ENCODE measurements at places on chromosomes 6 and 20.
A peak's percentile ranks its signal among the peaks of the same experiment; 100 is the strongest.

GRCh38 chr6:157571269-157571668 is 190.3 kb downstream of the ZDHHC14 start:
- no peak for DNase-seq

- DNase-seq, result no peak
Measured at GRCh38 chr20:47058236-47058635, 163.6 kb downstream of the EYA2 start.

- DNase-seq, result no peak
Measured at GRCh38 chr6:123016431-123017103, 20.5 kb downstream of the CLVS2 start.

GRCh38 chr6:32785781-32786533 is 22.6 kb upstream of the HLA-DQB2 start:
- peak; percentile 57 for DNase-seq

DNA sequence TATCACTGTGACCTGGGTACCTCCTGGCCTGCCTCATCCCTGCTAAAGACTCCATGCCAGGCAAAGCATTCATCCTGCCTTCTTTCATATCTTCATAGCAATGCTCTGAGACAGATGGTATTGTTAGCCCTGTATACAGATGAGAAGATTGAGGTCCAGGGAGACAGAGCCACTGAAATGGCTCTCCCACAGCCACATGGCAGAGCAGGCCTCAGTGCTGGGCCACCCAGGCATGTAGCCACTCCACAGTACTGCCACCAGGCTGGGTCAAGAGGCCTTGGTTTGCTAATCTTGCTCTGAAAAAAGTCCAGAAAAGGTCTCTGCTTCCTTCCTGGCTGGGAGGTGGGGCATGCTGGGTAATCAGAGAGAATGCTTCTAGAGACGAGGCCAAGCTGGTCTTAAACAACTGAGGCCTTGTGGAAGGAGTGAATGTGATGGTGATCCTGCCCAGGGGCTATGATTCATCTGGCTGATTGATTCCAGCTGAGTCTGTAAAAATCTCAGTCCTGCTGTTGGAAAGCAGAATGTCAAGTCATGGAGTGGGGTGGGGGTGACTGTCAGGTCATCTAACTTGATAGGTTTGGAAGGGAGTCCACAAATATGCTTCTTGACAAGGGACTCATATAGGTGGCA is 29.8 kb downstream of the HM13 start:
- DNase-seq, result peak; percentile 72

DNA sequence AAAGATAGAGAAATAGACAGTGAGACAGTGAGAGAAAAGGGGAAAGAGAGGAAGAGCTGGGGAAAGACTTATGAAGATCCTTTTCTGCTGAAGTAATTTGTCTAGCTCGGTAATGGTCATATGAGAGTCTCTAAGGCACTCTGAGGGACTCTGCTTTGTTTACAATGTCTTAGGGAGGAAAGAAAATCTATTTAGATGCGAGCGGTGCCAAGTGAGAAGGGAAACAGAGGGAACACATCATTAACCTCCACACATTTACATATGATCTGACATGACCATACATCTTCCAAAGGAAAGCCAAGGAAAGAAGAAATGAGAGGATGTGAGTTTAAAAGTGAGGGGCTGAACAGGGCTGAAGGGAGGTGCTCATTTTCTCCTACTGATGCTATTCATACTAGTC is 862.3 kb upstream of the CITED2 start:
- DNase-seq, result no peak

- DNase-seq, result peak; percentile 55
Measured at GRCh38 chr20:6908673-6909072, 141.2 kb downstream of the BMP2 start.

GRCh38 chr20:28562510-28562898 is 2695.0 kb upstream of the DEFB115 start:
- DNase-seq, result no peak

- DNase-seq, result peak; percentile 16
Measured at GRCh38 chr6:1708820-1709219, 99.1 kb downstream of the FOXC1 start.

DNA sequence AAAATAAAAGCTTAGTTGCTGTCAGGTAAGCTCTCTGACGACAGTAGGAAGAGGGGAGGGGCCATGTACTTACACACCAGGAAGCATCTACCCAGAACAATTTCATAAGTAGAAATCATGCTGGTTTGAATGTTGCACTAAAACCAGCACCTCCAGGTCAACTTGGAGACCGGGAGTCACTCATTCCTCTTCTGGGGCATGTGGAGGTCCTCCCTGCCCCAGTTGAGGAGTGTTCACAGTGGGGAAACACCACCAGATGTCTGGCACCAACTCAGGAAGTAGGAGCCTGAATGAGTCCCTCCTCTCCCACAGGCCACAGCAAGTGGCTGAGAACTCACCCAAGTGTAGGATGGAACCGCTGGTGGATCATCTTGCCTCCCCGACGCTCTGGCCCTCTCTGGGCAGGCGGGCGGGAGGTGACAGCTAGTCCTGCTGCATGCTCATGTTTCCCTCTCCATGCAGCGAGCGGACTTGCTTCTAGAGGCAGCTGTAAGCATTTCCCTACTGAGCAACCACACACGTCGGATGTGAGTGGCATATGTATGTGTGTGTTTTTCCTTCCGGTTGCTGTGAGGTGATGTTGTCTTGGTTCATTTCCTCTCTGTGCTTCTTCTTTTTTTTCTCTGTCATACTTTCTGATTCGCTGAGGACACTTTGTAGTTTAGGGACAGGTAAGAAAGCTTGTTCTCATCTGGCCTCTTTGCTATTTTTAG is 149.5 kb upstream of the NEDD9 start:
- DNase-seq, result no peak

GRCh38 chr6:132819405-132820161 is 5.2 kb downstream of the RPS12 start:
- DNase-seq, result peak; percentile 46

DNA sequence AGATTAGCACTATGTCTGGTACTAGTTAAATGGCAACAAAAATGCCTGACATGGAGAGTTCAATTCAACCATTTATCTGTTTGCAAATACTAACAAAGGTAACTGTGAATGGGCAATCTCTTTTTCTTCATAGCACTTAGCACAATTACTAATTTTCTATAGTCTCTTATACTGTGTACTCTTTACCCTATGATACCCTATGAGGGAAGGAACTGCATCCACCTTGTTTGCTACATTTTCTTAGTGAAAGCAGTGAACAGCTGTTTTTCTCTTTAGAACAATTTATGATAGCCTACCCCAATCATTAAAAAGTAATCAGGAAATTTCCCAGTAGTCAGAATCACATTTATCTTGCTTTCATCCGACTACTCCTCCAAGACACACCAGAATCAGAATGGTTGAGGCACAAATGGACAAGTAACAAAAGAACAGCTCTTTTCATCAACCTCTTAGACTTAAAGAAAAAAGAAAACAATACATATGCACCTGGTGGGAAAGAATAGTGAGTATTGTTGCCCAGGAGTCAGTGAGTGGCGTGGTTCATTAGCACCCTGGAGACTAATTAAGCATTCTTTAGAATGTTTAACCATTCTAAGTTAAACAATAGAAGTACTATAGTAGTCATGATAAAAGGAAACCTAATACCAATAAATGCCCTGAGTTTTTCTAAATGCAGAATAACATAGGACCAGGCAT is 16.7 kb downstream of the ZNF292 start:
- no peak for DNase-seq

GRCh38 chr6:43497689-43498088 is 12.5 kb downstream of the LRRC73 start:
- no peak for DNase-seq

GRCh38 chr20:19944772-19945459 is 72.2 kb upstream of the NAA20 start:
- DNase-seq, result peak; percentile 50

GRCh38 chr20:62822788-62823651 is 6.2 kb downstream of the COL9A3 start:
- no peak for DNase-seq

DNA sequence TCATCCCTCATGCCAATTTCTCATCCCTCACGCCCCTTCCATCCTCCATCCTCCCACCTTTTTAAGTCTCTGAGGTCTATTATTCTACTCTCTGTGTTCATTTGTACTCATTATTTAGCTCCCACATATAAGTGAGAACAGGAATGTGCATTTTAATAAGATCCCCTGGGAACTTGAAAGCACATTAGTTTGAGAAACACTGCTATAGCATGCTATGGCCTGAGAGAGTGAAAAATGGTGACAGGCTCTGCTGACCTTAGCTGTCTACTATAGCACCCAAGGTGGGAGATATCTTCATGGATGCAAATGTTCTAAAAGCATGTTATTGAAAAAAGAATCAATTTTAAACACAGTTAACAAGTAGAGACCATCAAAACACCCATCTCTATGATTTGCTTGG is 712.0 kb downstream of the TFAP2A start:
- no peak for DNase-seq

DNA sequence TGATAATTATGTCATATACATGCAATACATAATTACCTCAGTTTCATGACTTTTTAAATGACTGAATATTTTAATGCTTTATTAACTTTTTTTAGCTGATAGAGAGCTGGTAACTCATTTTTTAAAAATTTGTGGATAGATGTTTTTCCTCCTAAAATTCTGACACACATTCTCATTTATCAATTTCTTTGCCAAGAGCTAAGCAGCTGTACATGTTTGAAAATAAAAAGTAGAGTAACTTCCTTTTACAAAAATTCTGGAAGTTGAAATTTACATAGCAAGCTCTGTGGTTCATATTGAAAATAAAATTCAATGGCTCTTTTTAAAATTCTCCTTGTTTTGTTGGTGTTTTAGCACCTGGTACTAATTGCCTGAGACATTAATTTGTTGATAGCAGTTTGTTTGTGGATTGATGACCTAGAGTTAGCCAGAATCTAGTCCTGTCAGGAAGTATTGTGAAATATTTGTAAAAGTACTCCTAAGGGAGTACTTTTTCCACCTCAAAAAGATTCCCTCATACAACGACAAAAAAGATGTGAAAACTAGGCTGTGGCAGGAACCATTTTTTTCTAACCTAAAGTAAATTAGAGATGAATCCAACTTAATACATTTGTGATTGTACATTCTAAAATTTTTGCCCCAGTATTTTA is 621.8 kb downstream of the BCKDHB start:
- DNase-seq, result no peak

- no peak for DNase-seq
Measured at GRCh38 chr6:142855893-142856623, 88.9 kb downstream of the HIVEP2 start.

DNA sequence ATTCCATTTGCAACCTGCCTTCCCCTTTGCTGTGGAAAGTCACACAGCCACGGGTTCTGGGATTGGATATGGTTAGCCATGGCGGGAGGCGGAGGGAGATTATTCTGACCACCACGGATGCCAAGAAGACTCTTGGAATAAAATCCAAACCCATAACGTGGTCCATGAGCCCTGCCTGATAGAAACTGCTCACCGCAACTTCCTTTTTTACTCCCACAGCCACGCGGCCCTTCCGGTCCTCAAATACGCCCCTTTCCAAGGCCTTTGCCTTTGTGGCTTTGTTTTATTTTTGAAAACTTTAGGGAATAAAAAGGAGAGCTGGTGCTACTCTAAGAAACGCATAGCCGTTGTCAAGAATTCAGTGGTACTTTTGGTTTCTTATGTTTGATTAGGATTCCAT is 602.5 kb upstream of the CDH4 start:
- no peak for DNase-seq

DNA sequence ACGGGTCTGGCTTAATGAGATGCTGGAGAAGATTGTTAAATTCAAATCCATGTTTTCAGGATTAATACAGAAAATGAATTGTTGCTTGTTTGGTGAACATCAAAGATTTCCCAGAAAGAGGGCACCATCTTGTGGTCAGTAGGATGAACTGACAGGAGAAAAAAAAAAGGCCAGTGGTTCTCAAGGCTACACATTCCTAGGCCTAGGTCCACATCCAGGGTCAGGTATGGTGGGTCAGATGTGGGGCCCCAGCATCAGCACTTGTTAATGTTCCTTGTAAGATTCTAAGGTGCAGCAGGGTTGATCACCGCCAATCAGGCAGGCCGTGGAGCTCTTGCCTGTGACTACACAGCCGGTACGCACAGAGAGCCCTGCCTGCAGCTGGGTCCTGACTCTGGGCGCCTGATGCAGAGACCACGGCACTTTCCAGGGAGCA is 34.0 kb upstream of the FOXO3 start:
- DNase-seq, result peak; percentile 16

- DNase-seq, result no peak
Measured at GRCh38 chr6:17820055-17820454, 113.3 kb upstream of the NUP153 start.

DNA sequence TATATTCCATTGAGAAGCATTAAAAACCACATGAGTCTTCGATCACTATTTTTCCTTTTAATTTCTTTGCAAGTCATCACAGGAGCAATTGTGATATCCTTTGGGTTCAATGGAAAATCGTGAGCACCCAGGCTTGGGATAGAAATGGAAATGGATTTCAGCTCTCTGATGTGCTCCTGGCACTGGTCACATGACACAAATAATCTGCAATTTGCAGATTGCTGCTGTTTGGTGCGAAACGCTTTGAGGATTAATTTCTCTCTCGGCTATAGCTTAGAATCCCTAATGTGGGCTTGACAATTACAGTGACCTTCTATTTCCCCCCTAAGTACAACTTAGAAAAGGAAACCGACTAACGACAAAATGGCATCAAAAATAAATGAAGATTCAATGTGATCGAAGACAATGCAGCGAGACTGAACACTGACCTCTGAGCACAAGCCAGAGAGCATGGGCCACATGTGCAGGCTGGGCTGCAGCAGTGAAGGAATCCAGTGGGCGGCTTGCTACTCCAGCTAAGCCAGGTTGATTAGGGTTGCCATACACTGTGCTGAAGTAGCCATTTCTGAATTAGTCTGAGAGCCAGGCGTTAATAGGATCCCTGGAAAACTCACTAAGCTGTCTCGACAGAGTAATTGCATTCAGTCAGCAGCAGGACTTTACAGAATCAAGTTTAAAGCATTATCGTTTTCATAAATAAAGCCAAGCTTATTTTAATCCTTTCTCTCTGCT is 301.8 kb upstream of the AGPAT4 start:
- no peak for DNase-seq

DNA sequence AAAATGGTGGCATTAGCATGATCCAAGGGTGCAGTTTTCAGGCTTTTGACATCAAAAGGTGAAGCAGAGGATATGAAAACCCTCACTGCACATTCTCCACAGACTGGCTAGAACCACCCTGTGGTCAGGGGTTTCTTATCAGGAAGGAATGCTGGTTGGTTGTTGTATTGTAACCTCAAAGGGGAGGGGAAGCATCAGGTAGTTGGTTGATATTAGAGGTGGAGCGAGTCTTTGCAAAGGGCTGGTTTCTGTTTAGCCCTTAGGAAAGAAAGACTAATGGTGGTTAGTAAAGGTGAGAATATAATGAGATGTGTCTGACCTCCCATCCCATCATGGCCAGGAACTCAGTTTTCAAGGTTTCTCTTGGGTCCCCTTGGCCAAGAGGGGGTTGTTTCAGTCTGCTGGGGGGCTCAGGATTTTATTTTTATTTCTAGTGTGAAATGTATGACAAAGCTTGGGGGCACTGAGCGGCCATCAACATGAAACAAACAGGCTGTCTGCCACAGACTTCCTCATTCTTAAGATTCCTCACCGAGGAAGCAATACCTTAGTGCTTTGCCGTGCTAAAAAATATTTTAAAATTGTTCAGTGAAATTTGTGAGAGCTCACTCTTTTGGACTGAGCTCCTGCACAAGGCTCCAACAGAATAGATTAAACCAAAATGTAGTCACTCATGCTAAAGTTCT is 47.5 kb upstream of the PROKR2 start:
- DNase-seq, result peak; percentile 44

Data from mammary epithelial cell (primary cell).